ENCODE measurements at places on chromosomes 6 and 20.

DNA sequence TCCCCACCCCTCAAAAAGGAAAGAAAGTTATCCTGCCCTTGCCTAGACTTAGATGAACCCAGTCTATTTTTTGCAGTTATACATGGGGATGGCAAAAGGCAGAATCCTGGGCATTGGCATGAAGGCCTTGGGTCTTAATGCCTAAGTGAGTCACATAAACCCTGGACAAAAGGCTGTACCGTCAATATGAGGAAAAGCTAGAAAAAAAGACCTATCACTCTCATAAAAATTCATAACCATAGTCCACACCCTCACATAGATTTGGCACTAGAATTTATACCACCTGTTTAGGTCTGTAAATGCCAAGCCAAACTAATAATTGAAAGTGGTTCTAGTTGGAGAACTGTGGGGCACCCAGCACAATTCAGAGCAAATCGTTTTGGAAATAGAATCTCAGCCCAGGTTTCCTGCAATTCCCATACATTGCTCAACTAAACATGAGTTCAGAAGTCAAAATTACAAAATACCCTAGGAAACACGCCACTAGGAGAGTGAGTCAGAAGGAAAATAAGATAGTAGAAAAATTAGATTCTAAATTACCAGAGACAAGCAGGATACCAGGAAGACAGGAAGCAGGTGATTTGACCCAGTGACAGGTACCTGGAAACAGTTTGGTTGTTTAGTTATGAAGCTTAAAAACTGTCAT, 70.4 kb upstream of the FUCA2 start:
- no peak for DNase-seq

DNA sequence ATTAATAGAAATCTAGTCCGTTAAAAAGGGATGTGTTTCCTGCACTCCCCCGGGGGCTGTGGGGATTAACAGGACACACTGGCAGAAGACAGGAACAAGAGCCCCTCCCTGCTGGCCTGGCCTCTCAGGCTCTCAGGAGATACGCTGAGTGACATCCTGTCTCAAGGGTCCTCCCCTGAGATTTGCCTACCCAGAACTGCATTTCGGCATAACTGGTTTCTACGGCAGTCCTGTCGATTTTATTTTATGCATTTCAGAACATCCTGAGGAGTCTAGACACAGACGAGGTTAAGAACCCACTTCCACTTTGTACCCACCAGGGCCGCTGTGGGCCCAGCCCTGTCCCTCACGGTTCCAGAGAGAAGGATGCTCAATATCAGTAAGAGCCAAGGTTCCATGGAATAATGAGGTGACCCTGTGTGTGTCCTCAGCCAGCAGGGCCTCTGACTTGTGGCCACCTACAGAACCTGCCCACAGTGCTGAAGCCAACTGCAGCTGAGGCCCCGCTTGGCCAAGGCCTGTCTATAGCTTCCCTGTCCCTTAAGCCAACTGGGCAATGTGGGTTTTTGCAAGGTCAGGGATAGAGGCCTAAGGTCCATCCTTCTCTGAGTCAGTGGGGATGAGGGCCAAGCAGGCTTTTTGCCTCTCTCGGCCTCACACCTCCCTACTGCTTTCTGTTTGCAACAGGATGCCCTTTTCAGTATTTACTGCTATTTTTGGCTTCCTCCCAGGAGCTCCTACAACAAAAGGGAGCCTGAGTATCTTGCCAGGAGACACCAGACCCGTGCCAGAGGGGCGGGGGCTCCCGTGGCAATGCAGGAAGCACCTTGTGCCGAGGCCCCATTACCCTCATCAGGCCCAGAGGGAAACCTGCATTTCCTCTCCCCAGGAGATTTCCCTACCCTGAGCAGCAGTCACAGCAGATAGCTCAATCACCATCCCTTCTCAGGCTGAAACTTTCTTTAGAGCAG, 14.7 kb downstream of the UQCC2 start:
- no peak for DNase-seq

DNA sequence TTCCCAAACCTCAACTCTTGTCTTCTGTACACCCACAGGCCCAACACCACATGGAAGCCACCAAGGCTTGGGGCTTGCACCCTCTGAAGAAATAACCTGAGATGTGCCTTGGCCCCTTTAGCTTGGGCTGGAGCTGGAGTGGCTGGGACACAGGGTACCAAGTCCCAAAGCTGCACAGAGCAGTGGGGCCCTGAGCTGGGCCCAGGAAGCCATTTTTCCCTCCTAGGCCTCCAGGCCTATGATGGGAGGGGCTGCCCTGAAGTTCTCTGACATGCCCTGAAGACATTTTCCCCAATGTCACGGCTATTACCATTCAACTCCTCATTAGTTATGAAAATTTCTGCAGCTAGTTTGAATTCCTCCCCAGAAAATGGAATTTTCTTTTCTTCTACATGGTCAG, 163.2 kb upstream of the ARID1B start:
- no peak for DNase-seq

DNA sequence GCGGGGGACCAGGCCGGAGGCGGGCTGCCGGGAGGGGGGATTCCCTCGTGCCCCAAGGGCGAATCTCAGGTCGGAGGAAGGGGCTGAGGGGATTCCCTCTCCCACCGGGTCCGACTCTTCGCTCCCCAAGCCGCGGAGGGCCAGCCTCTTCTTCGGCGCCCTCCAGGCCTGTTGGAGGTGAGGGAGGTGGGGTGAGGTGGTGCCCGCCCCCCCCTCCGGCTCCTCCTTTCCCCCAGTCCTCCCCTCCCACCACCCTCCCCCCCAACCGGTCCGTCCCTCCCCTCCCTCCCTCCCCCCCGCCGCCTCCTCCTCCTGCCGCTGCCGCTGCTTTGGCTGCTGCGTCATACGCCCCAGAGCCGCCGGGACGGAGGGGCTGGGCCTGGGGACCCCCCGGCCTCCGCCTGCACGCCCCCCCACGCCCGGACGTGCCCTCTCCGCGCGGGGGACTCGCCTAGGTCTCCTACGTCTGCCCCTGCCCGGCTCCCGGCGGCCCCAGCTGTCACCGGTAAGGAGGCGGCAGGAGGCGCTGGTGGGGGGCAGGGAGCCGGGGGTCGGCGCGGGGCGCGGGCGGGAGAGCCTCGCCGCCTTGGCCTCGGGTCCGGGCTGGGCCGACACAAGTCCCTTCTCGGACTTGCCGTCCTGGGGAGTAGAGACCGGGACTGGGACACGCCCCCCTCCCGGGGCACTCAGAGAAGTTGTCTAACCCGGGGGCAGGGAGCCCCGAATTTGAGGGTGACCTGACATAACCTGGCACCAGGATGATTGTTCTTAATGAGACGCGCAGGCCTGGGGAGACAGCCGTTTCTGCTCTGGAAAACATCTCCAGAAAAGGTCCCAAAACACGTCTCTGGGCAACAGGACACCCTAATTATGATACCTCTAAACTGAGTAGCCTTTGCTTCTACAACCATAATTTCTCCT, at the start of gene PHF1:
Gene PHF1, plus strand, starts transcription at position 304 of the 921 bp plus-strand sequence. CDS start 1,250 bp downstream, outside the sequence.
- no peak for DNase-seq

- no peak for DNase-seq
Measured at GRCh38 chr20:42484790-42485375, 704.8 kb downstream of the PTPRT start.

- no peak for DNase-seq
Measured at GRCh38 chr20:17281478-17281877, 54.6 kb downstream of the PCSK2 start.

All from esophagus squamous epithelium (tissue), 5 donors.